Glomerular endothelial cell (primary cell): ENCODE measurements at places on chromosomes 4 and X. TPM values are rescaled to one million over a fixed set of nuclear protein-coding genes. Genes with fewer than 3 reads are reported as not detected.

DNA sequence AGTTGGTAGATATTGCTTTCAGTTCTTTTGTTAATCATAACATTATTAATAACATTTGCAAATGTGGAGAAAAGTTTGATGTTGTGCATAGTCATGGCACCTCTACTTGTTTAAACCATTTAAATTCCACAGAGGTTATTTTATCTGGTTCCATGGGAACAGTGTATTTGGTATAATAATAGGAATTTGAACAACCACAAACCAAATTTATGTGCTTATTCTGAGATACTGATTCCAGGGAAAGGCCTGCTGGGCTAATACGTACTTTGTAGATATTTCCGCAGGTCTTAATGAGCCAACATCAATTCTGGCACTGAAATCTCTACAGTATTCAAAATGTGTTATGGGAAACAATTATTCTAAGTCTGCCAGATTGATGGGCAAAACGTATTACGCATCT is 319.0 kb downstream of the DKK2 start:
- no peak for DNase-seq

DNA sequence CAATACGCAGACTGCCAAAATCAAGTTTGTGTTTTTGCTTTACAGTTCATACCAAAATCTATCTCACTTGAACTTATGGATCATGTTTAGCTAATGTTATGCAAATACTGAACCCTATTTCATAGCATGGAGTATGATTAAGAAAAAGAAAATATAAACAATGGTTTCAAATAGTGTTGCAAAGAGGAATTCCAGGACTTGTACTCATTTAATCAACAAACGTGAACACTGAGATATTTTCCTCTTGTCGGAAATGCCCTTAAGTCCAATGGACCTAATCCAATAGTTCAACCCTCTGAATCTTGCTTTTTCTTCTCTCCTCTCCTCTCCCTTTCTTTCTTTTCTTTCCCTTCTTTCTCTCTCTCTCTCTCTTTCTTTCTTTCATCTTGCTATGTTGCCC is 30.8 kb downstream of the RASL11B start:
- DNase-seq, result no peak

The TRPC5OS gene
- total RNA-seq, result not detected in 2 replicates

- DNase-seq, result no peak
Measured at GRCh38 chr4:95761871-95762270, 78.0 kb upstream of the PDHA2 start.

The STOX2 gene
- total RNA-seq, result 1.1 TPM in 2 replicates

- no peak for DNase-seq
Measured at GRCh38 chr4:189773909-189774308, 166.8 kb upstream of the FRG1 start.

GRCh38 chr4:82785611-82786400 is 12.8 kb downstream of the SCD5 start:
- peak; percentile 92 for DNase-seq

The TMEM35A gene
- total RNA-seq, result 4.7 and 8.1 TPM in 2 replicates
